ENCODE measurements at places on chromosomes 11 and 22.

- DNase-seq = no peak
These were observed 80.0 kb downstream of the MED15 start for GRCh38 chr22:20587206-20587958.

- DNase-seq = peak; percentile 91
These were observed 61.2 kb downstream of the CLPB start for GRCh38 chr11:72373163-72373562.

DNA sequence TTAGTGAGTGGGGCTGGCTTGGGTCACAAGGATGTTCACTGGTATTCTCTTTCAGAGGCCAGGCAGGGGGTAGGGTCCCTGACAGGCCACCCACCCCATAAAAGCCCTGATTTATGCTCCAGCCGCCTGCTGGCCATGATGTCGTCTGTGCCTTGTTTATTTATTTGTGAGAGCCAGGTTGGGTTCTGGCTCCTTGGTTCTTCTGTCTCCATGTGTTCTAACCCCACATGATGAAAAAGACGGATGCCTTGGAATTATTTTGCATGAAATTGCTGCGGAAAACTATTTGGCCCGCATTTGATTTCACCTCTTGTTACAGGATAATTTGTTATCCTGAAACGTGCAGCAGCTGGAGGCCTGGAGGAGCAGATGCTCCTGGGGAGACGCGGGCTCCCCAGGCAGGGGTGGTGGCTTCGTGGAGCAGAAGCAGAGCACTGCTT is 46.3 kb upstream of the WNT11 start:
- no peak for DNase-seq

GRCh38 chr11:76688146-76688545 is 17.6 kb upstream of the LRRC32 start:
- no peak for DNase-seq

DNA sequence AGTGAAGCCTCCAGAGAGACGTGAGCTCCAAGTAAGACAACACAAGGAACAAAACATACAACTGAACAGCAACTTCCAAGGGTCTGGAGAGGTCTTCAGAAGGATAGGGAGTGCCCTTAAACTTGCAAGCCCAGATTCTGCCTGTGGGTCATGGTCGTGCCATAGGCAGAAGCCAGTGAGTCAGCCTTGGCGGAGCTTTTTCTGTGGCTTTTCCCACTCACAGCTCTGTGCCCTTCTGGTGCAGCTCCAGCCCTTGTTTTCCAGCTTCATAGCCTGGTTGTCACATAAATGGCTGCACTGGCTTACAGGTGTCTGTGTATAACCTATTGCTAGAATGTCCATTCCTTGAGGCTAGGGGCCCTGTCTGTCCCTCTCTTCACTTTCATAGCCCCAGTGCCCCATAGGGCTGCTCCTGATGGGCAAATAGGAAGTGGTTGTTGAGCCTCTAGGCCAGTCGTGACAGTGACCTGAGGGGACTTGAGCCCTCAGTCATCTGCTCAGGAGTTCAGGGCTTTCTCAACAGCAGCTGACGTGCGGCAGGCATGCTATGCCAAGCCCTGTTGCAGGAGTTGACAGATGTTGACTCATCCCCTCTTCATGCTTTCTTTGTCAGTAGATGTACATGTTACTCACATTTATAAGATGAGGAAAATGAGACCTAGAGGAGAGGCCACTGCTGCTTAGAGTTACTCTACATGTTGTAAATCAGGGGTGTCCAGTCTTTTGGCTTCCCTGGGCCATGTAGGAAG is 7.4 kb downstream of the MED15 start:
- DNase-seq = no peak

DNA sequence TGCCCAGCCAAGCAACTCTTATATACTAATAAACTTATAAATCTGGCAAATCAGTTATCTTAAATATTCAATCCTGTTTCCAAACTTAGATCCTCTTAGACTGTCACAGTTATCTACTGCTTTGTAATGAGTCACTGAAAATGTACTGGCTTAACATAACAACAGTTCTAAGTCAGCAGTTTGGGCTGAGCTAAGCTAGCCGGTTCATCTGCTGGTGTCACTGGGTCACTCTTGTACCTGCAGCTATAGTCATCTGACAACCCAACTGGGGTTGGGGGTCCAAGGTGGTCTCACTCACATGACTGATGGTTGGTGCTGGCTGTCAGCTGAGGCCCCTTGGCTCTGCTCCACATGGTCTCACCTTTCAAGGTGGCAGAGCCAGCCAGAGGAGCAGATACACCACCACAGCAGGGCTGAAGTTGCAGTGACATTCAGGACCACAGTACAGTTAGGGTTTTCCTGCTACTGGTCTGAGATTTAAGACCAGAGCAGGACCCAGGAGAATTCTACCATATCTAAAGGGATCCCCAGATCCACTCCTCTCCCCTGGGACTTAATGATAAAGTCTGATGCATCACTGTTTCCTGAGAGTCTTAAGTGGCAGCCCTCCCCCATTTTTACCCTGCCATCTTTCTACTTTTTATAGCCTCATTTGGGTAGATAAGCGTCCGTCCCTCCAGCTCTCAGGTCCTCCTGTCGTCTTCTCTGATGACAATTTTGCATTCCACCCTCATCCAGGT is 7.9 kb upstream of the MACROD1 start:
- no peak for DNase-seq

DNA sequence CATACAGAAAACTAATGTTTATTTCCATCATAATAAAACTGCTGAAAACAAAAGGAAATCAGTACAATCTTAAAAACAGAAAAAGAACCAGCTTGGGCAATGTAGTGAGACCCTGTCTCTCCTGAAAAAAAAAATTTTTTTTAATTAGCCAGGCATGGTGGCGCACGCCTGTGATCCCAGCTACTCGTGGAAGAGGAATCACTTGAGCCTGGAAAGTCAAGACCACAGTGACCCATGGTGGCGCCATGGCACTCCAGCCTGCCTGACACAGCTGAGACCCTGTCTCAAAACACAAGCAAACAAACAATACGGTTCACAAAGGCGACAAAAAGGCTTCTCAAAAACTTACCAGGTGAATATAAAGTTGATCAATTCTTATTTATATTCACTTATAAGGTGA is 289.7 kb downstream of the BRD1 start:
- DNase-seq = no peak

DNA sequence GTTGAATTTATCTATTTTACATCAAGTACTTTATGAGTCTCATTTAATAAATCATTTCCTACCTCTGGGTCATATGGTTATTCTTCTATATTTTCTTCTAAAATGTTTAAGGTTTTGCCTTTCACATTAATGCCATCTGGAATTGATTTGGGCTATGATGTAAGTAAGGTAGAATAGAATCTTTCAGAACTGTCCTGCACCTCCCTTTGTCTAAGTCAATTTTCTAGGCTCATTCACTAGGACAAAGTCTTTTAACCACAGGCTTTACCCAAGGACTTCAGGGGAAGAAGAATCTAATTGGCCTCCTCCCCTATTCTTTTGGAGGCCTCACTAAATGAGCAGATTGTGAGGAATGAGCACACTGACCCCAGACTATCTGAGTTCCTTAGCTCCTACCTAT is 146.0 kb downstream of the BBOX1 start:
- no peak for DNase-seq

- no peak for DNase-seq
These were observed 99.4 kb upstream of the PITPNB start for GRCh38 chr22:28018461-28018927.

DNA sequence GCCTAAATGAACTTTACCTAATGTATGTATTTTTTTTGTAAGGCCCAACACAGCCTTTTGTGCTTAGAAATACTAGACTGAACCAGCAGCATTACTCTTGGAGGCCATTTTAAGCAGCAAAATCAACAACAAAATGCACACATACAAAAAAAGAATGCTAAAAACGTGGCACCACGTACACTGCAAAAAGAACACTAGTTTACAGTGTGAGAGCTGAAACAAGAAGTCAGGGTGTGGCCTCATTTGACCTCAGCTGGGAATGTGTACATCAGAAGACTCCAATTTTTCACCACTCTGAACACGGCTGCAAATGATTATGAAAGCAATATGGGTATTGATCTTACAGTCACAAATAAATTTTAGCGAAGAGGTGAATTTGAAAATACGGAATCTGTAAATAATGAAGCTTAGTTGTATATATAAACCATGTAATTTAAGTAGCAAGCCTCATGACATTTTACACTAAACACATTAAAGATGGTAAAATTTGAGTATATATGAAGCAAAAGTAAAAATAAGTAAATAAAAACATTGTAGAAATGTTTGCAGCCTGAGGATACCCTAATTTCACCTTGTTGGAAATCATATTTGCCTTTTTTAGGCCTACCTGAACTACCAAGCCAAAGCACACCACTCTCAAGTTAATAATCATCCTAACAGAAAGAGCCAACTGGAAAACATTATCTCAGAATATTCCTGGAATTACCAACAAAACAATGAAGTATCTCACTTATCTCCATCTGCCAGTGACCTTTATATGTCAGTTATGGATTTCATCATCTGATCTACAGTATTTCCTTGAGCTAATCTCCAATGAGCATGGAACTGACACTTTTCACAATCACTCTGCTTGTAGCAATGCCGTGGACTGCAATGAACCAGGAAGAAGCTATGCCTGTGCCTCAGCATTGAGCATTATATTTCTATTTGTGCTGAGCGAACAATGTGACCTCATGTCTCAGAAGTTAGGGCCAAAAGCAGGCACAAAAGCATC is 319.5 kb upstream of the FAT3 start:
- DNase-seq = no peak

- DNase-seq = peak; percentile 15
These were observed 296.2 kb downstream of the CNTN5 start for GRCh38 chr11:99316776-99317520.

Data from DMS153 (cell line).